ENCODE measurements at places on chromosomes 12 and 14.

DNA sequence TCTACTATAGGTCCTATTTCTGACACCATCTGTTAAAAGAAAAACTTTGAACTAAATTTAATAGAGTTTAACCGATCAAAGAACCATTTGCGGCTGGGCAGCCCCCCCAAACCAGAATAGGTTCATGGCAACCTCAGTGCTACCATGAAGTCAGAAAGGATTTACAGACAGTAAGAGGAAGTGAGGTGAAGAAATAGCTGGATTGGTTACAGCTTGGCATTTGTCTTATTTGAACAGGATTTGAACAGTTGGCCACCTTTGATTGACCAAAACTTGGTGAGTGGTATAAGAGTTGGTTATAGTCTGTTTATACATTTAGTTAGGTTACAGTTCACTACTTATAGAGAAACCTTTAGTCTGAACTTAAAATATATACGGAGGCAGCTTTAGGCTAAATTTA, 88.9 kb downstream of the TXNDC16 start:
- no peak for DNase-seq
- peaks cover 5% of the 10 kb centered on the region for H3K4me1 ChIP-seq
- no peaks in the 10 kb centered on the region for H3K36me3 ChIP-seq
- H3K4me3 ChIP-seq, result no peak overlapping the region

- peaks cover 5% of the 10 kb centered on the region for H3K27me3 ChIP-seq
- peaks cover 4% of the 10 kb centered on the region for H3K36me3 ChIP-seq
- peaks cover 22% of the 10 kb centered on the region for H3K4me1 ChIP-seq
- H3K27ac ChIP-seq, result peak overlapping the region; percentile 81
Observed at GRCh38 chr12:64560396-64561301, 49.6 kb upstream of the RASSF3 start.

GRCh38 chr12:131090274-131091210, 136.8 kb downstream of the ADGRD1 start:
- no peak for DNase-seq
- H3K27ac ChIP-seq, result no peak overlapping the region
- no peak overlapping the region for H3K4me3 ChIP-seq
- no peaks in the 10 kb centered on the region for H3K36me3 ChIP-seq
- H3K4me1 ChIP-seq, result peaks cover 9% of the 10 kb centered on the region

DNA sequence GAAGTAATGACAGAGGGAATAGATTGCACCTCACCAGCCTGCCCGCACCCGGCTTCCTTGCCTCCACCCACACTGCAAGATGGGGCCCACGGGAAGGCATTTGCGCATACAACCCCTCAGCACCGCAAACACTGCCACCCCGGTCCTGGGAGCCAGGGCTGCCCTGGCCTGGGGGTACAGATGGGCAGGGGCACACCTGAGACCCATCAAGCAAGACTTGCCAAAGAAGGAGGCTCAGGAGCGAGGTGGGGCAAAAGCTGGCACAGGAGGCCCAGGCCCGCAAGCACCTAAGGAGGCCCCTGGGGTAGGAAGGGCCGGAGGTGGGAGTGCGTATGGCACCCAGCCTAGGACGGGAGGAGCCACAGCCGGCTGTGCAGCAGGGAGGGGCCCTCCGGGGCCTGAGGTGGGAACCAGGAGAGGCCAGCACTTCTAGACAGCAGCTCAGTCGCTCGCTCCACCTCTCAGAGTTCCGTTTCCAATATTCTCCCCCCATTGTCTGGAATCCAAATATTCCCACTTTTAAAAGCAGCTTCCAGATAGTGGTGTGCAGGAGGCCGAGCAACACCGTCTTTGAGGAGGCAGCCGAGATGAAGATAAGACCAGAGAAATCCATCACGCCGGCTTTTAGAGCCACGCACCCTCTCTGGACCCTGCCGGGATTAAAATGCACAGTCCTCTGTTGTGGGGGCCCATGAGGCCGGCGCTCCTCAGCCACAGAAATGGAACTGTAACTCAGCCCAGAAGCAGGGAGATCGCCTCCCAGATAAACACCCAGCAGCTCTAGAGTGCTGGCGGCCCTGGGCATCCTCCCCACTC, 12.2 kb upstream of the C14orf180 start:
- peaks cover 2% of the 10 kb centered on the region for H3K4me1 ChIP-seq
- no peak for DNase-seq
- H3K36me3 ChIP-seq, result no peaks in the 10 kb centered on the region
- H3K27me3 ChIP-seq, result peaks cover 46% of the 10 kb centered on the region

DNA sequence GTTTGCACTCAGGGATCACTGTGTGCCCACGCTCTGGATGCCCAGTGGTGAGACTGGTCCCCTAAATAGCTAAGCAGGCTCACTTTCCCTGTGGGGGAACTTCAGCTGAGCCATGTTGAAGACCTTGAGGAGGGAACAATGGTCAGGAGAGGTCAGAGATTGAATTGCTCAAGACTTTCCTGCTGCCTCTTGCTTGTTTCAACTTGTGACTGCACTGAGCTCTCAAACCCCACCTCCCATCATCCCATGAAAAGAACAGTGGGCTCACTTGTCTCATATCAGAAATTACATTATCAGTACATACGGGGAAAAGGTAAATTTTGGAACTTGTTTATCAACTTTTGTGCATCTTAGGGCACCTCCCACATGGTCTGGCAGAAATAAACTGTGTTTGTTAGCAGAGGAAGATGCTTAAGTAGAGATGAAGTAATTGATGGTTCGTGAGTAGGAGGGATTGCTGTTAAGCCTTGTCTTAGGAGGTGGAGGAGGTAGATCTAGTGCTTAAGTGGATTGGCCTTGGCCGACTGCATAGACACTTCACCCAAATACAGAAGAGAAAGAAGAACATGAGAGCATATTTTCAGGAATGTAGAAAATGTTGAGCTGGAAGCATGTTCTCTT, 15.0 kb upstream of the SERPINA1 start:
- H3K4me1 ChIP-seq, result no peaks in the 10 kb centered on the region
- DNase-seq, result no peak
- no peak overlapping the region for H3K27ac ChIP-seq

DNA sequence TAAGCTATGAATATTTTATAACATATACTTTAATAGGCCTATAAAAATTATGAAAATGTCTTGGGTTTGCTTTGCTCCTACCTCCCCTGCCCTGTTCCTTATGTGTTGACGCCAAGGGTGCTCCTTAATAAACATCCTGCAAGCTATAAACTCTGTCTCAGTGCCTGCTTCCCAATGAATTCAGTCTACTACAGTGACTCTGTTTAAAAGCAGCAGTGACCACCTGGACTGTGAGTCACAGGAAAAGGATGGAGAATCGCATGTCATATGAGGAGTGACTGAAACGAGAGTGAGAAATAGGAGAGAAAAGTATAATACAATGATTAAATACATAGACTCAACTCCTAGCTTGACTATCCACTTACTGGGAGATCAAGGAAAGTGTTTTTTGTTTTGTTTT, 41.1 kb upstream of the CFAP54 start:
- peak overlapping the region; percentile 99 for H3K27ac ChIP-seq
- H3K36me3 ChIP-seq, result no peaks in the 10 kb centered on the region

- no peak overlapping the region for H3K4me3 ChIP-seq
- H3K27ac ChIP-seq, result no peak overlapping the region
- H3K27me3 ChIP-seq, result no peaks in the 10 kb centered on the region
- H3K4me1 ChIP-seq, result peaks cover 11% of the 10 kb centered on the region
Observed at GRCh38 chr12:59736786-59737185, 141.0 kb downstream of the SLC16A7 start.
